Ureter (tissue), 1 donor: ENCODE measurements at places on chromosomes 2 and 18.

DNA sequence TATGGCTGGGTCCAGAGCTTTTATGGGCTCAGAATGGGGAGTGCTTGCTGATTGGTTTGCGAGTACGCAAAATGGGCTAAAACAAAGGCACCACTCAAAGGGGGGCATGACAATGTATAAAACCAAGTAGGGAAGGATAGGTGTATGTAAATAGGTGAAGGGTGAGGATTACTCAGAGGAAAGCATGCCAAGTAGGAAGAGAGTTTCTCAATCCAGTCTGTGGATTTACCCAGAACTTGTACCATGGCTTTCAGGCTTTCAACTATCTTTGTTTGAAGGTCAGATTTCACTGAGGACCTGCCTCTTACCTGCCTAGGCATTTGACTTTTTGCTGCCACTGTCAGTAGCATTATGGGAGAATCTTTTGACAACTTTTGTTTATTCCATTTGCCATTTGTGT, 92.3 kb downstream of the RAB3GAP1 start:
- no peak for DNase-seq

GRCh38 chr2:228334180-228334579, 152.7 kb upstream of the SPHKAP start:
- DNase-seq: no peak

- DNase-seq: no peak
Observed at GRCh38 chr18:78376046-78376445, 603.6 kb upstream of the SALL3 start.

- DNase-seq: peak; percentile 63
Observed at GRCh38 chr2:95313296-95314131, 16.4 kb downstream of the KCNIP3 start.

DNA sequence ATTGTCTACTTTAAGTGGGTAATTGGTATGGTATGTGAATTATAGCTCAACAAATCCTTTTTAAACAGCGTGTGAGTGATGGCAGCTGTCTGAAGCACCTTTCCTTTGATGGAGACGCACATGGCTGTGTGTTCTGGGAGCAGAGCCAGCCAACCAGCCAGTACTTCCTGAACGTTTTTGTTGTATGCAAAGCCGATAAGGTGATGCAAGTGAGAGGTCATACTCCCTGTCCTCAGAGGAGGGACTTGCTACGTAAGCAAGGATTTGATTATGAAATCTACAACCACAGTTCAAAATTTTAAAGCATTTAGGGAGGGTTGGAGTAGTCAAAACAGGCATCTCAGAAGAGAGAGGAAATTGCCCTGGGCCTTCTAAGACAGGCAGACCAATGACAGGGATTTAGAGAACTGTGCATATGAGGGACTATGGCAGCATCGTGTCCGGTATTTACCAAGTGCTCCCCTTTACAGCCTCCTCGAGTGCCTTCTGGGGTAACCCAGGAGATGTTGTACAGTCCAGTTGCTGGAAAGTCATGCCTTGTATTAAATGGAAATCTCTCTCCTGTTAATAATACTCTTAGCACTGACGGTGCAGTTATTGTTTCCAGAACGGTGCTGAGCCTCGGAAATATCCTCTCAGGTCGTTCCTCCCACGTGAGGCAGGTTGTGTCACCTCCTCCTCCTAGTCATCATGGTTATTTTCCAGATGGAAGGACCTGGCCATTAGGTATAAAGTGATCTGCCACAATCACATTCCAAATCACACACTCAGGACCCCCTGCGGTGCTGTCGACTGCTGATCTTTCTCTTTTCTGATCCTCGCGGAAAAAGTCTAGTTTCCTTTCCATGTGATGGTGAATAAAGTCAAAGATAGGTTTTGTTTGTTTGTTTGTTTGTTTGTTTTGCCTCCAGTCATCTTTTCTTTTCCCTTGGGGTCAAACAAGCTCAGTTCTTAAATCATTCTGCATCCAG, 28.4 kb downstream of the ARHGEF4 start:
- DNase-seq: peak; percentile 70

DNA sequence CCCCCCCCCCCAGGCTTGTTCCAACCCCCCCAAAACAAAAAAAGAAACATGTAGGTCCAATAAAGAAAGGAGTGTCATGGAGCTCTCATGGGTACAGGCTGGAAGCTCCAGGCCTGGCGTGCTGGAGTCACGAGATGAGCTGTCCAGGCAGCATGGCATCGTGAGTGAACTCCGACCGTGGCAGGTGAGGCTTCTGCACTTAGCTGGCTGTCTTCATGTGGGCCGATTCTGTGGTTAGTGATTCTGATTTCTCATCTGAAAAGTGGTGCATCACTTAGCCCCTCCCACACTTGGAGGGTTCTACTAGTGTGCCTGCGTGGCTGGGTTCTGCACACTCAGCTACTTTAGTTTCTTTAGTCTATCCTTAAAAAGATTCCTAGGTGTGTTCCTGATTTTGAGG, 126.4 kb upstream of the MGAT5 start:
- no peak for DNase-seq

DNA sequence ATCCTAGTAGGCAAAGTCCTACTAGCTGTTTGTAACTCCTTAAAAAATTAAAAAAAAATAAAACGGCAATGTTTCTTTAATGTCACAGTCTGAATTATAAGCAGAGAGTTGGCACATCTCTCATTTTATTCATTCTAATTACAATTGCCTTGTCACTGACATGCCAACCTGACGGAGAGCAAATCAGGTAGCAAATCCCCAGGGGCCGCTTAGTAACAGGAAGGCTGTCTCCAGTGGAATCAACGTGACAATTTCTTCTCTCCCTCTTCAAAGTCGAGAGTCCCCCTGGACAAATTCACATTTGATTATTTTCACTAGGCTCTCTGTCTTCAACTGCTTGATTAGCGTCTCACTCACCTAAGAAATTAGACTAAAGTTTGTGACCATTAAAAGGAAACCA, 1598.9 kb upstream of the PIK3C3 start:
- DNase-seq: no peak

GRCh38 chr2:201984800-201985525, 48.7 kb upstream of the FZD7 start:
- DNase-seq: peak; percentile 60

DNA sequence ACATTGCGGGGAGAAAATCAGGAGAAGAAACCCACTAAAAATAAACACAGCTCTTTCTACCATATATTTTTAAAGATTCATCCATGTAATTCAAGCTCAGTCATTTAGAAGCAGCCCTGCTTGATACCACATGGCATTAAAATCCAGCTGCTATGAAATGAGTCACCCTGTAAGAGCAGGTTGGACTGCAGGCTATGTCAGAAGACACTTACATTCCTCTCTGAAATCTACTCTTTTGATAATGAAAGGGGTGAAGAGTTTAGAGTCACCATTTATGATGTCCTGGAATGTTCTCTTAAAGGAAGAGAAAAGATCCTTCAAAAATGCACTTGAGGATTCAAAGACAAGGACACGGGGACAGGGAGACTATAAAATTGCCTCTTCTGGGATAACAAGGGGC, 100.6 kb upstream of the APCDD1 start:
- no peak for DNase-seq

DNA sequence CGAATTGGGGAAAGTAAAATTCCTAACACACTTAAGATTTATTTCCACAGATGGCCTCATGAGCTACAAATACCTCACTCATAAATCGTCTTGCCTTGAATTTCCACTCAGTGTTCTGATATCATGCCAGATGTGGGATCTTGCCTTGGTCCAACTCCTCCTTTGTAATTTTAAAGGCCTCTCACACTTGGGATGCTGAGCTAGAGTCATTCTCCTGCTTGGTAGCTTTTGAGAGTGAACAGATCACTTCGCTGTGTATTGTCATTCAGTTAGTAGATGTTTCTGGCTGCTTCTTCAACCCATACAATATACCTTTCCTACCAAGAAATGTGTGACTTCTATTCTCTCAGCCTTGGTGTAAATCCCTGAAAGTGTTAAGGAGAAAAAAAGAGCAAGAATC, 309.2 kb downstream of the NRXN1 start:
- DNase-seq: no peak

DNA sequence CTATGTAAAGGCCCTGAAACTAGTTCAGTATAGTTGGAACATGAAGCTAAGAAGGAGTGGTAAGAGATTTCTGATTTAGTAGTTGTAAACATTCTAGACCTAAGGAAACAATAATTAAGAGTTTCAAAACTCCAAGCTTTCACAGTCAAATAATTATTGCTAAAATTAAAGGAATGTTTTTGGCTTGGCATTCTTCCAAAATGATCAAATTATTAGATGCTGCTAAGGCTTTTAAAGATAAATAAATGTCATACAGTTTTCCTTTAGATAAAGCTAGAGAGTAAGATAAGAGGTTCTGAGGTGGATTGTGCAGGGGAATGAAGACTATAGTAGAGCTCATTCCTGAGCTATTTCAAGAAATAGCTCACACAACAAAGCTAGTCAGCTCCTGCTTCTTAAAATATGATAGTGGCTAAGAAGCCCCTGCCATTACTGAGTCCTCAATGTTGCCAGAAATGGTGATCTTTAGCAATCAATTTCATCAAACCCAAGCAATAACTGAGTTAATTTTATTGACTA, 45.3 kb downstream of the ZC3H15 start:
- no peak for DNase-seq

DNA sequence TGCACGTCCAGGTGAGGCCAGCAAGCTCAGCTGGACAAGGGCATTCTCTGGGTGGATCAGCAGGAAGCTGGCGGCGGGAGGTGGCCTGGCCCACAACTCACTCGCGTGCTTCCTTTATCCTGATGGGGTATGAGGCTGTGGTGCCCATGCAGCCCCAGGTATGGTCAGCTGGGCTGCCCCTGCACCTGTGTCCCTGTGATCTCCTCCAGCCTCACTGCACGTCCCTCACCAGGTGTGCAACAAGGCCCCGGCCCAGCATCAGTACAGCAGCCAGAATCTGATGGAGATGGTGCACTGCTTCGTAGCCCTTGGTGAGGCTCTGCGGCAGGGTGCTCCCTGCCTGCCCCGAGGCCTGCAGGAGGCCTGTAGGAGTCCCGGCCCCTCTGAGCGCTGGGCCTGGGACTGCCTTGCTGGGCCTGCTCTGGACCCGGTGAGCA, 17.6 kb downstream of the MROH2A start:
- no peak for DNase-seq

- no peak for DNase-seq
Observed at GRCh38 chr2:232375164-232375563, 3.4 kb upstream of the ALPP start.

DNA sequence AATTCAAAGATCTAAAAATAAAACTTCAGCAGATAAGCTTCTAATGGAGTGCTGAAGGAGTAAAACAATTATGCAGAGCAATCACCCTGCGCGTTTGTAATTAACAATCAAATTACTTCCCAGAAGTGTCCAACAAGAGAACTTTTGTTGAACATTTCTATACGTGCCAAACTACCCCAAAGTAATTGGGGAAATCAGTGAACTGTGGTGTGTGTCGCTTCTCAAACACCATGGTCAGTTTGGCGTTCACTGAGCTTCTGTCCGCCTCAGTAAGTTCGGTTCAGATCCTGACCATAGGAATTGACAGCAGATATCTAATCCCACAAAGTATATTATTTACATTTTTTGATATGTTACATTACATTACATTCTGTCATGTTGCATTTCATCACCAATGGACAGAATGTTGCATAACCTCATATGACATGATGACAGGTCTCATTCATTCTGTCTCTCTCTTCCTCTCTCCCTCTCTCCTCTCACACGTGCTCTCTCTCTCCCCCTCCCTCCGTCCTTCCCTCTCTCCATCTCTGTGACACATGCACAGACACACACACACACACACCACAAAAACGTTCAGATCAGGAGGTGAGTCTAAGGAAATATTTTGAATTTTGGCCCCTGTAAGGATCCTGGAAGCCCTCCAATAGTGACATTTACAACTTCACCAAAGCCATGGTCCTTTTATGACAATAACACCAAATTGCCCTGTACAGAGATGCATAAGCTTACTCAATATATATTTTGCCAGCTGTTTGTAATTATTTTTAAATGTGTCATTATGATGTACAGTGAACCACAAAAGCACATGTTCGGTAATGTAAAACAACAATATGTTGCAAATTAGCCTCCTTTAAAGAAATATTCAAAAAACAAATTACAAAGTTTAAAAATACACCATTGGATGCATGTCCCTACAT, 269.2 kb downstream of the FIGN start:
- no peak for DNase-seq

GRCh38 chr2:197215748-197216360, 94.7 kb downstream of the ANKRD44 start:
- no peak for DNase-seq

GRCh38 chr18:7722955-7723354, 155.8 kb downstream of the PTPRM start:
- DNase-seq: no peak
